ENCODE measurements at places on chromosomes 12 and 14.

- peak; percentile 48 for DNase-seq
Observed at GRCh38 chr14:25108959-25109358, 59.0 kb upstream of the STXBP6 start.

GRCh38 chr12:41724216-41724615 lies 420.5 kb downstream of the GXYLT1 start:
- DNase-seq, result no peak

DNA sequence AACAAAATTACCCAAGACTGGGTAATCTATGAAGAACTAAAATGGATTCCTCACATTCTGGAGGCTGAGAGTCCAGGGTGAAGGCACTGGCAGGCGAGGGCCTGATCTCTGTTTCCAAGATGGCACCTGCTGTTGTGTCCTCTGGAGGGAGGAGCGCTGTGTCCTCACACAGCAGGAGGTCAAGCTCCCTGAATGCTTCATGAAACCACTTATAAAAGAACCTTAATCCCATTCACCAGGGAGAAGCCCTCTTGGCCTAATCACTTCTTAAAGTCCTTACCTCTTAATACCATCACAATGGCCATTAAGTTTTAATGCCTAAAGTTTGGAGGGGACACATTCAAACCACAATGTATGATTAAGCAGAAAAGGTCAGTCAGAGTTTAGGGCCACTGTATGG lies 172.4 kb downstream of the EMP1 start:
- DNase-seq, result no peak

- DNase-seq, result no peak
Observed at GRCh38 chr14:76756371-76756750, 4.9 kb upstream of the VASH1 start.

GRCh38 chr12:5295151-5295550 lies 136.8 kb upstream of the NTF3 start:
- no peak for DNase-seq

GRCh38 chr12:123531091-123531490 lies 2.4 kb downstream of the RILPL1 start:
- no peak for DNase-seq

- DNase-seq, result peak; percentile 29
Observed at GRCh38 chr14:100567009-100567876, 20.0 kb downstream of the BEGAIN start.

DNA sequence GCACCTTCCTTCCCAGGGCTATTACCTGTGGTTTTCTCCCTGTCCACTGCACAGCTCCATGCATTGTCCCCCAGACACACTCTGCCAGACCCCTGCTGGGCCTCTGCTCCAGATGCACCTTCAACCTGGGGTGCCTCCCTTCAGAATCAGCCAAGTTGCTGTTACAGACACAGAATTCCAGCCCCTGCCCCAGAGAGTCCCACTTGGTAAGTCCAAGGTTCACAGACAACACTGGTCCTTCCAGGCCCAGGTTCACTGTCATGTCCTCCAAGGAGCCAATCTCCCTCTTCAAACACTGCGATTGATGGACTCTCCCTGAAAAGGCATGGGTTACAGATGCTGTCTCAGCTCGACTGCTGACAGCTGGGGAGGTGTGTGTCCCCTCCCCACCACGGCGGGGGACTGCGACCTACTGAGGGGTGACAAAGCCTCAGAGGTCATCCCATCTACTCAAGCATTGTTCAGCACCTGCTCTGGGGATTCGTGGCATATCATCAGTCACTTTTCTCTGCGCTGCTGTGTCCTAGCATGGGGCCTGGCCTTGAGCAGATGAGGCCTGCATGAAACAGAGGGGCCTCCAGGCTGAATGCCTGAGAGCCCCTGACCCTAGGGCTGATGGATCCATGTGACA lies 24.3 kb downstream of the CALM1 start:
- DNase-seq, result peak; percentile 70

GRCh38 chr12:17640615-17641014 lies 449.4 kb downstream of the RERGL start:
- no peak for DNase-seq

Data from eye (tissue), 1 donor.